ENCODE measurements at places on chromosomes 6 and 20.

DNA sequence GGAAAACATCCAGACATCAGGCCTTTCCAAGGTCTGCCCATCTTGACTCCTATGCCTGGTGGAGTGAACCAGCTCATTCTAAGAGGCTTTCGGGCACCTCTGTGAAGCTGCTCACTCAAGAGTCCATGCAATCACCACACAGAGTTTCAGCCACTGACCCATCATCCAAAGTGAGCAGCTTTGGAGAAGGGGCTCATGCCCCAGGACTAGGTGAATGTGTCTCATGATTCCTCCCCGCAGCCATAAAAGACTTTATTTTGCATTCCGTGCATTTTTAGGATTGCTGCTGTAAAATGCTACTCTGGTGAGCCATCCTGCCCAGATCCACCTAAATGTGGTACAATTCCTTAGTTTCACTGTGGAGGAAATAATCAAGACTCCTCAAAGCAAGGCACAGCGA, 44.5 kb upstream of the EZR start:
- DNase-seq = peak; percentile 78

- peak; percentile 22 for DNase-seq
These were observed 124.1 kb upstream of the THEMIS start for GRCh38 chr6:128024969-128025368.

GRCh38 chr6:164184410-164184809, 769.9 kb downstream of the QKI start:
- DNase-seq = no peak

DNA sequence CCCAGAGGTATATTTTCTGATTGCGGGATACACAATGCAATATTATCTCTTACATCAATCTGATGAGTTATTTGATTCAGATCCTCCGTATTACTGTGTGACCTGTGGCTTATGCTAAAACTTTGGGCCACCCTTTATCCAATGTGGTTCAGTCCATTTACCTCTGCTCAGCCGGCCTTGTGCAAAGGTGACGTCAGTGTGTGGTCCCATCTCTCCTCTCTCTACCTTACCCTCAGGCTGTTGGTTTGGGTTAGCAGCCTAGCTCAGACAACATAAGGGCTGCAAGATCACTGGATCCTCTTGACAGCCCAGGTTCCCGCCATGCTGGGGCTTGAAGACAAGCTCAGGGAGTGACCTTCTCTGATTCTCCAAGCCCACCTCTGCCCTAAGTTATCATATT, 33.0 kb downstream of the SNHG17 start:
- no peak for DNase-seq

GRCh38 chr6:55953335-55953734, 77.9 kb upstream of the BMP5 start:
- DNase-seq = no peak

DNA sequence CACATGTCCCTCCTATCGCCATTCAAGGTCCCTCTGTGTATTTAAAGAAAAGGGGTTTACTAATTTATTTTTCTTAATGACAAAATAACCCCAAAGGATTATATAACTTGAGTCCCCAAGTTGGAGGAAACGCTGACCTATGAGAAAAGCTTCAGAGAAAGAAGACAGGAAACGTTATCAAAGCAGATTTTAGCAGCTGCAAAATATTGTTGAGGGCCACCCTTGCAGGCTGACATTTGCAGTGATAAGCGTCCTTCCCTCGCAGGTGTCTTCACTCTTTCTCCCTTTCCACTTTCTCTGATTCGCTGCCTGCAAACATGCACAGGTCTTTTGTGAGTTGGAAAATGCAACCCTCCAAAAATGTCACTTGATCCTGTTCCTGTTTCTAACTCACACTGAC, 103.2 kb upstream of the RIPOR2 start:
- no peak for DNase-seq

- peak; percentile 77 for DNase-seq
These were observed 62.0 kb downstream of the HIVEP2 start for GRCh38 chr6:142883011-142883410.

DNA sequence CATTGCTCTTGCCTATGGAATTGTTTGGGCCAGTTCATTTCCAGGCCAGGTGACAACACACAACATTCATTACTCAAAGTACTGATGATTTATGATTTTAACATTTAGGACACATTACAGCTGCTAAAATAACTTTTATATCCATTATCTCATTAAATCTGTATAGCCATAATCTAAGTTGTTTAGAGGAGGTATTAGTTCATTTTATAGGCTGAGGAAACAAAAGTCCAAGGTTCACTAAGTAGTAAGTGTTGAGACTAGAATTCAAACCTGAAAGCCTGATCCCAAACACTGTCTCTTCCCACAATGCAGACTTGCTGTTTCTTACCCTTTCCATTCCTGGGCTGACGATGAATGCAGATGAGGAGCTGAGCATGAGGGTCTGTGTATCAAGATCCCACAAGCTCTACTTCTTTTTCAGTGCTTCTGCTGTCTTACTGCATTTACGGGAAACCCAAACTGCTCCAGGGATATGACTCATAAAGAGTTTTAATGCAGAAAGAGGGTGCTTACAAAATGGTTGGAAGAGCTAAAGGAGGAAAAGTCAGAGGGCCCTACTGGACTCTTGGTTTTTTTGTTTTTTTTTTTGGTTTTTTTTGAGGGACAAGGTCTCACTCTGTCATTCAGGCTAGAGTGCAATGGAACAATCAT, 17.9 kb downstream of the TENT5A start:
- DNase-seq = no peak

- no peak for DNase-seq
These were observed 112.7 kb upstream of the HDDC2 start for GRCh38 chr6:125414507-125414906.

- no peak for DNase-seq
These were observed 47.8 kb upstream of the TOP1 start for GRCh38 chr20:40980828-40981310.

DNA sequence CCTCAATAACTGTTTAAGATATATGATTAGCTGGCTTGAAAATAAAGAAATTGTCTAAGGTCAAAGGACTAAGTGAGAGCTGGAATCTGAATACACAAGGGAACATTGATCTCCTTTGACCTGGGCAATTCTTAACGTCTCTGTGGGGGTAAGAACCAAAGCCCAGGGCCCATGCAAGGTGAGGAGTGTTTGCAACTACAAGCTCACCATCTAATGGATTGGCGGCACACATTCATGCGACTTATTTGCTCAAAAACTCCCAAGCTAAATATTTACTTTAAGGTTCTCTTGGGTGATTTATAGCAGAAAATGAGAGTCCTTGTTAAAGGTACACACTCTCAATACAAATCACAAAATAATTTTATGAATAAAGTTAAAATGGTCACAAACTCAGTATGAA, 392.0 kb upstream of the FLRT3 start:
- DNase-seq = no peak

- no peak for DNase-seq
These were observed 278.3 kb upstream of the SGK1 start for GRCh38 chr6:134596191-134596590.

GRCh38 chr6:138719011-138719635, 54.4 kb upstream of the CCDC28A start:
- DNase-seq = no peak

DNA sequence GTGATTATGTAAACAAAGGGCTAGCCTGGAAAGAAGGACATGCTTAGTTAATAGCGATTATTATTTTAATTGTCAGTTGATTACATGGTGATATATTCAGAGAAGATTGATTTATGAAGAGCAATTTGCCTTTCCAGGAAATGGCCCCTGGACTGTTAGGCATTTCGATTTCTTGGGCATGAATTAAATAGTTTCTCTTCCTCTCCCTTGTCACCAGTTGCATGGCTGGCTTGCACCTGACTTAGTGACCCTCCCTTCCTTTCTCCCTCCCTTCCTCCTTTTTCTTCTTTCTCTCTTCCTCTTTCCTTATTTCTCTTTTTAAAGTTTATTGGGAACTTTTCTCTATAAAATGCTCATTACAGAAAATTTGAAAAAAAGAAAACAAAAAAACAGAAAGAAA, 235.4 kb downstream of the CDC5L start:
- no peak for DNase-seq

- no peak for DNase-seq
These were observed 58.1 kb downstream of the PSMG4 start for GRCh38 chr6:3316818-3317217.

- DNase-seq = peak; percentile 14
These were observed 6.9 kb upstream of the PHACTR1 start for GRCh38 chr6:12709556-12710232.

GRCh38 chr20:46751856-46752255, 42.4 kb downstream of the SLC2A10 start:
- peak; percentile 32 for DNase-seq

- peak; percentile 14 for DNase-seq
These were observed 227.5 kb downstream of the ATXN1 start for GRCh38 chr6:16533721-16534136.

GRCh38 chr20:58839991-58840747, 10.5 kb downstream of the GNAS-AS1 start:
- peak; percentile 36 for DNase-seq

GRCh38 chr20:11687546-11688292, 230.0 kb upstream of the BTBD3 start:
- no peak for DNase-seq

GRCh38 chr6:137683916-137684315, 183.1 kb upstream of the TNFAIP3 start:
- no peak for DNase-seq

- DNase-seq = no peak
These were observed 222.8 kb upstream of the RREB1 start for GRCh38 chr6:6884916-6885315.

DNA sequence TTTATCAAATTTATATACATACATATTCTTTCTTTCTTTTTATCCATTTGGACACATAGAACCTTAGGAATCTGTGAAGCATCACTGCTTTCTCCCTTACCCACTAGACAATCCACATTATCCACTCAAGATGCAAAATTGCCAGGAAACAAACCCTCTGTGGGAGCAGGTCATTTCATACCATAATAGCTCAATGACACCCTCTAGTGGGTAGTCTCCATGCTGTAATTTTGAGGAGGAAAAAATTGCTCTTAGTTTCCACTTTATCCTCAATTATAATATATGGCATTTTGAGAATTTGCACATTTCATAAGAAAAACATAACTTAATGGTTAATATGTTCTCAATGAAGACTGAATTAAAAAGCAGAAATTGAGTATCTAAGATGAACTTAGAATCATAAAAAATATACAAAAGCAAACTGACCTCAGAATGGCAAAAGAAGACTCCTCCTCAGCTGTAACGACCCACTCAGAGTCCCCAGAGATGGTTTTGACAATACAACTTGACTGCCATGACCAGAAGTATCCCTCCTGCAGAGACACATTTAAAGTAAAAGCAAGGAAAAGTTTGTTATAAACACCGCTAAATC, 164.1 kb downstream of the FRK start:
- peak; percentile 29 for DNase-seq

DNA sequence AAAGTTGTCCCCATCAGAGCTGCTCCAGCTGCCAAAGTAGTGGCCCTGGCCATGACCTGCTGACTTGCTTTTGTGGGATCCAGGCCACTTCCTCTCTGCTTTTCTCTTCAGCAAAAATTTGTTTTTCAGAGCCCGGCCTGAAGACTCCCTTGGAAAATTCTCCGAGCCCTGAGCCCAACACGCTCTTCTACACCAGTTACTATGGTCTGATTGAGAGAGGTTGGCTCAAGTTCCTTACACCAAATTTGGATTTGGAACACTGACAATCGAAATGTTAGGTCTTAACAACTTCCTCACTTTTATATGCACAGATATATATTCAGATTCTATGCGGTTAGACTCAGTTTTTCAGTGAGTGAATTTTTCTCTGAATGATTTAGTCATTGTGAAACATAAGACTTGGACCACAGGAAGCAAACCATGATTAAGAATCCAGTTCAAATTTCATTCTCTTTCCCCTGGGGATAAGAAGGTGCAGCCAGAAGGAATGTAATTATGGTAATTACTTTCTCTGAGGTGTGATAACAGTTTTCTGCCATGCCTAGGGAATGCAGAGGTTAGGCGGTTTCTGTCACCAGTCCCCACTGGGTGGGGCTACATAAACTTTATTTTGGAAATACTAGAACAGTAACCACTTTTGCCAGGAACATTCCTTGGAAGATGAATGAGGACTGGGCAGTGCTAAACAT, 365.2 kb downstream of the SYNE1 start:
- peak; percentile 84 for DNase-seq

DNA sequence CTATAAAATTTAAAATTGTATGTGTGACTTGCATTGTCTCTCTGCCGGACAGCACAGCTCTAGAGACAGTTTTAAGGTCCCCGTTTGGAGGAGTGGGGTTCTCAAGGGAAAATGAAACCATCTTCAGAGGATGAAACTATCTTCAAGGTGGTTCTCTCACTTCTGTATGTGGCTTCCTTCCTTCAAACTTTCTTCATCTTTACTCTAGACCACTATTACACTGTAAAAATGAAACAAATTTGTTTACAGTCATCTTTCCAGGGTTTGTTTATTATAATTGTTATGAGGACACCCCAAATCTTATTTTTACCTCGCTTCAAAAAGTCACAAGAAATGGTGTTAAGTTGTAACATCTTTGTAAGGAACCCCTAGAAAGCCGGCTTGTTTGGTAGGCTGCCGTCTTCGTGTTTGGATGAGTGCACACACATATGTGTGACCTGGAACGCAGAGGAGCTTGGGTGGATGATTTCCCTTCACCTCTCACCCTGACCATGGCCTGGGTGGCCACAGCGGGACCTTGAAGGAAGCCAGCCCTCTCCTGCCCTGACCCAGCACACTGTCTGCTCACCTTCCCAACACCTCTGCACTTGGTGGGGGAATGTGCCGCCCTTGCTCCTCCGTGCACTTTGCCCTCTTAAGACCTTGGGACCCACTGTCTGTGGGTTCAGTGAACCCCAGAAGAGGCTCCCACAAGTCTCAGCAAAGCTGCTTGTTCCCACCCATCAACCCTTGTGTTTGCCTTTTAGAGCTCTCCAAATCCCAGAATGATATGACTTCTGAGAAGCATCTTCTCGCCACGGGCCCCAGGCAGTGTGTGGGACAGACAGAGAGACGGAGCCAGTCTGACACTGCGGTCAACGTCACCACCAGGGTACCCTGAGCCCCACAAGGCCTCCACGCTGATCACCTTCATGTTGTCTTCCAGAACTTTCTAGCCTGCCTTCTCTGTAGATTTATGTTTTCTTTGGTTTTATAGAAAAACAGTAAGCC, 67.8 kb downstream of the SYTL3 start:
- no peak for DNase-seq

DNA sequence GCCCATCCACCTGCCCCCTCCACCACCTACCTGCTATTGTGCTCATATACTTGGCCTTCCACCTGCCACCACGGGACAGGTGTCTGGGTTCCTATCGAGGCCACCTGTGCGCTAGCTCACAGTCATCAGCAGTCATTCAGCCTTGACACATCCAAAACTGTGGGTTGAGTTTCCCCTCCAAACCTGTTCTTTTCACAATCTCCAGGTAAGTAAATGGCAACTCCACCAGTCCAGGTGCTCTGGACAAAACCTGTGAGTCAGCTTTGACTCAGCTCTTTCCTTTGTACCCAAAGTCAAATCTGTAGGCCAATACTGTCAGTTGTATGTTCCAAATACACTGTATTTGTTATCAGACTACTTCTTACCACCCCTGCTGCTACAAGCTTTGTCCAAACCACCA, 52.6 kb downstream of the SPTLC3 start:
- no peak for DNase-seq

DNA sequence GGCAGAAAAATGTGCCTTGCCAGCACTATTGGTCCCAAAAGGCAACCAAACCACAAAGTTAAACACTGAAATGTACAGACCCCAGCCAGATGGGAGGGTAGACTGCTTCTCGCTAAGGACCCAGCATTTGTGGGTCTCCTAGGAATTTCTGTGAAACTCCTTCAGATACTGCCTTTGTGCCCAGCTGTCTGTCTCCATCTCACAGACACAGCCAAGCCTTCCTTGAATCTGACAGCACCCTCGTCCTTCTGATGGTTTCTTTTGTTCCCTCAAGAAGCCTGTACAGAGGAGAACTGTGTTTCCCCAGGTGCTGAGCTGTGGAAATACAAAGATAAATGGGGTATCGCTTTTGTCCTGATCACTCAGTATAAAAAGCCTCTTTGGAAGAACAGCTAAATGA, 254.0 kb upstream of the TAB2 start:
- DNase-seq = no peak
